Urinary bladder (tissue), 4 donors: ENCODE measurements at places on chromosomes 11 and 22. TPM values are rescaled to one million over a fixed set of nuclear protein-coding genes. Genes with fewer than 3 reads are reported as not detected.

CNGA4 gene
- total RNA-seq: not detected

OSM gene
- 0.32 TPM for total RNA-seq

NNMT gene
- total RNA-seq: 9.7 TPM

NXPE4 gene
- not detected for total RNA-seq

PNPLA3 gene
- total RNA-seq: 0.37 TPM

PGM2L1 gene
- total RNA-seq: 14.1 TPM

NRXN2 gene
- total RNA-seq: 11.5 TPM

FOLR2 gene
- 19.6 TPM for total RNA-seq

NAALADL1 gene
- 11.7 TPM for total RNA-seq

APOBEC3G gene
- 10.1 TPM for total RNA-seq

TMEM86A gene
- 2.7 TPM for total RNA-seq

RAB3IL1 gene
- 13.0 TPM for total RNA-seq

SERPING1 gene
- 53.6 TPM for total RNA-seq

HTATIP2 gene
- 3.9 TPM for total RNA-seq

CRACR2B gene
- 5.9 TPM for total RNA-seq

PVALB gene
- total RNA-seq: 2.2 TPM

SYT8 gene
- total RNA-seq: 3.4 TPM

PHF21B gene
- total RNA-seq: 0.63 TPM

BRSK2 gene
- 3.0 TPM for total RNA-seq

AGBL2 gene
- total RNA-seq: 3.5 TPM

TIMP3 gene
- 217 TPM for total RNA-seq

UBASH3B gene
- total RNA-seq: 11.4 TPM

CRYAB gene
- total RNA-seq: 21.3 TPM

SESN3 gene
- total RNA-seq: 165 TPM

C11orf87 gene
- 0.69 TPM for total RNA-seq

FBLN1 gene
- 700 TPM for total RNA-seq

FOLR1 gene
- total RNA-seq: 1.1 TPM

SLC1A2 gene
- total RNA-seq: 17.9 TPM

ATG2A gene
- 7.6 TPM for total RNA-seq

HEPHL1 gene
- total RNA-seq: not detected

SAC3D1 gene
- 3.0 TPM for total RNA-seq

RIBC2 gene
- 3.1 TPM for total RNA-seq

FREY1 gene
- 0.58 TPM for total RNA-seq

CAT gene
- total RNA-seq: 165 TPM

ASRGL1 gene
- total RNA-seq: 5.1 TPM

NXPE1 gene
- not detected for total RNA-seq
